Left renal cortex interstitium (tissue), 4 donors: ENCODE measurements at places on chromosomes 5 and 9. TPM values are rescaled to one million over a fixed set of nuclear protein-coding genes. Genes with fewer than 3 reads are reported as not detected.

The CDH12 gene
- polyA plus RNA-seq = 6.4 TPM

The PTGR1 gene
- polyA plus RNA-seq = 168 TPM

The SLC6A19 gene
- polyA plus RNA-seq = 72.8 TPM

The TMEM171 gene
- 5.1 TPM for polyA plus RNA-seq

- no peak for DNase-seq
Measured at GRCh38 chr9:89920951-89921350, 316.1 kb downstream of the GADD45G start.

- no peak for DNase-seq
Measured at GRCh38 chr9:96241391-96241809, 60.6 kb downstream of the HSD17B3 start.

GRCh38 chr9:107447081-107447480, 42.5 kb downstream of the KLF4 start:
- no peak for DNase-seq

DNA sequence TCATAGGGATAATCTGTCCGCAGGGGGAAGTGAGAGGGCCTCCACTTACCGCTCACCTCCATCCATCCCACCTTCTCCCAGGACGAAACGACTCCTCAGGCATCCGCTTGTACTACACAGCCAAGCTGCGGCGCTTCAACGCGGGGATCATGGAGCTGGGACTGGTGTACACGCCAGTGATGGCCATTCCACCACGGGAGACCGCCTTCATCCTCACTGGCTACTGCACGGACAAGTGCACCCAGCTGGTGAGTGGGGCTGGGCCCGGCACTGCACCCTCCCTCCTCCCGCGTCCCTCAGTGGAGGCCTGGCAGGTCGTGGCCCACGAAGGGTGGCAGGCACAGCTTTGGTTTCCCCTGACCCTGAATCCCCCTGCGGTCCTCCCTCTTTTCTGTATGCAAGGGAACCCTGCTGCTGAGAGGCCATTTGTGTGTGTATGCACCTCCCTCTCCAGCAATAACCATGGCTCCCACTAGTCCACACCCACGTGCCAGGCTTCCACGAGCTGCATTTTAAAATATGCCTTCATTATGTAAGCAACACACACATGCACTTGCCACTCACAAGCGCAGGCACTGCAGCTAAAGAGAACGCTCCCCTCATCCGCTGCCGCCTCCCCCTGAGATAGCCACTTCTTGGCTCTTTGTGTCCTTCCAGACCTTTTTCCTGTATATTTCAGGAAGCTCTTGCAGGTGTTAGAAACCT, 11.8 kb downstream of the DBH start:
- no peak for DNase-seq

- no peak for DNase-seq
Measured at GRCh38 chr5:43643750-43644149, 40.8 kb downstream of the NNT start.

GRCh38 chr5:9523090-9523823, 22.6 kb downstream of the SEMA5A start:
- no peak for DNase-seq

DNA sequence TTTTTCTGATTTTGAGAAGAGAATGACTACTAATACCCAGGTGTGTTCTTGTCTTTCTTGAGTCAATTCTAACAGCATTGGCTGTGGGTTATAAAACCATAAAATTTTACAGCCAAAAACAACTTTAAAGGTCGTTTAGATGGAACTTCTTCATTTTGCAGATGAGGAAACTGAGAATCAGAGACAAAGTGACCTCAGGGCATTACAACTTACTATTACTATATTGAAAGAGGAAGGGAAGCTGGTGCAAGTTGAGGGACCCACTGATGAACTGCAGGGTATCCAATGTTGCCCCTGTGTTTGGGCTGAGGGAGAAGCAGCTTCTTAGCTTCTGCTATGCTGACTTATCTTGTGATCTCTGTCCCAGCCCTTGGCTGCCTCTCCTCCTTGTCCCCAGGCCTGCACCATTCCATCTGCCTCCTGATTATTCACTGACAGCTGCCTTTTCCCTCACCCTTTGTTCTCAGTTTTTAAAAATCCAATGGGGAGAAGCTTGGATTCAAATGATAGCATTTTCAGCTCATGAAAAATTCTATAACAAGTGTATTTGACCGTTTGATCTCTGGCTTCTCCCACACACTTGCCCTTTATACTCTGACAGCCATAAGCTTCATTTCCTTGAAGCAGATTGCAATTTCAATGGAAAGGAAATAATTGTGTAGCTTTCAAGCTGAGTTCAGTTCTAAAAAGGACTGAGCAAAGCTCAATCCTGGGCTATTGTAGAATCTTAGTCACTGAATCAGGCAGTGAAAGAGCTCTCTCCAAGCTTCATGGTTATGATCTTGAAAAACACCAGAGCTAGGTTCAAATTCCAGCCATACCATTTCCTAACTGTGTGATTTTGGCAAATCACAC, 68.5 kb downstream of the TMC1 start:
- DNase-seq = no peak

- no peak for DNase-seq
Measured at GRCh38 chr9:2231829-2232228, 216.7 kb downstream of the SMARCA2 start.
